Articular chondrocyte of knee joint (primary cell): ENCODE measurements at places on chromosomes 5 and 9. TPM values are rescaled to one million over a fixed set of nuclear protein-coding genes. Genes with fewer than 3 reads are reported as not detected.

Gene FOCAD
- total RNA-seq: 58.1 and 77.6 TPM in 2 replicates

Gene C5orf15
- 99.0 and 122 TPM in 2 replicates for total RNA-seq

Gene PCDHGC5
- total RNA-seq: 4.7 and 8.1 TPM in 2 replicates

Gene GNA14
- 0.91 and 2.6 TPM in 2 replicates for total RNA-seq

Gene SLU7
- 73.8 and 86.0 TPM in 2 replicates for total RNA-seq

Gene NRG2
- 0.78 and 1.6 TPM in 2 replicates for total RNA-seq

Gene SMIM33
- not detected in 2 replicates for total RNA-seq

Gene C5
- total RNA-seq: 10.2 and 12.0 TPM in 2 replicates

Gene KCNN2
- total RNA-seq: not detected in 2 replicates

Gene CARTPT
- not detected in 2 replicates for total RNA-seq

Gene SLC22A5
- total RNA-seq: 4.8 and 5.7 TPM in 2 replicates

Gene FABP6
- total RNA-seq: not detected in 2 replicates

Gene AIF1L
- total RNA-seq: 0.22 and 0.26 TPM in 2 replicates

Gene SLC6A19
- total RNA-seq: not detected in 2 replicates

Gene FREM1
- total RNA-seq: 0.13 and 0.22 TPM in 2 replicates

Gene AHRR
- total RNA-seq: 20.1 and 21.1 TPM in 2 replicates

Gene ERP44
- 20.6 and 25.0 TPM in 2 replicates for total RNA-seq

Gene UNC5A
- total RNA-seq: not detected in 2 replicates

Gene SHISAL2B
- total RNA-seq: not detected in 2 replicates

Gene OR13C2
- total RNA-seq: 0.22 TPM in 1 of 2 replicates, not detected in the other

Gene PCDHGB6
- total RNA-seq: 7.9 and 9.5 TPM in 2 replicates

Gene CEL
- 0.11 and 0.13 TPM in 2 replicates for total RNA-seq

Gene NCS1
- 26.7 and 29.3 TPM in 2 replicates for total RNA-seq

Gene SLC28A3
- total RNA-seq: 0.65 and 0.76 TPM in 2 replicates

Gene PCDHGA3
- total RNA-seq: 3.7 and 6.2 TPM in 2 replicates

Gene GHR
- total RNA-seq: 8.8 and 10.8 TPM in 2 replicates

Gene INSL6
- total RNA-seq: not detected in 2 replicates

Gene OR13C9
- total RNA-seq: not detected in 2 replicates

Gene AJM1
- total RNA-seq: 0.65 TPM in 2 replicates

Gene C1QTNF2
- 1.4 and 1.8 TPM in 2 replicates for total RNA-seq

Gene RGS7BP
- under 0.01 TPM in 1 of 2 replicates, not detected in the other for total RNA-seq

Gene EGFLAM
- total RNA-seq: 16.7 and 24.9 TPM in 2 replicates

Gene PCDHGB1
- 4.1 and 6.1 TPM in 2 replicates for total RNA-seq

Gene STPG3
- total RNA-seq: not detected in 2 replicates

Gene ATP10B
- total RNA-seq: not detected in 2 replicates

Gene RASEF
- under 0.01 and 0.11 TPM in 2 replicates for total RNA-seq

Gene MSANTD3
- total RNA-seq: 66.2 and 68.7 TPM in 2 replicates

Gene CLIC3
- 16.0 and 16.6 TPM in 2 replicates for total RNA-seq

Gene TMC1
- 0.39 and 0.76 TPM in 2 replicates for total RNA-seq

Gene CYSTM1
- 19.3 and 22.6 TPM in 2 replicates for total RNA-seq

Gene ANKS6
- 17.5 and 21.4 TPM in 2 replicates for total RNA-seq

Gene PCDHGA6
- total RNA-seq: 7.8 and 10.4 TPM in 2 replicates

Gene QRFP
- total RNA-seq: not detected in 2 replicates

Gene ELOVL7
- total RNA-seq: 0.13 and 0.22 TPM in 2 replicates

Gene TTC23L
- total RNA-seq: 0.78 and 1.4 TPM in 2 replicates

Gene GRXCR2
- total RNA-seq: not detected in 2 replicates

Gene PAEP
- not detected in 2 replicates for total RNA-seq

Gene CNTLN
- 24.6 and 26.1 TPM in 2 replicates for total RNA-seq

Gene LVRN
- 1.6 and 3.4 TPM in 2 replicates for total RNA-seq

Gene PCDHB11
- total RNA-seq: 1.4 and 1.7 TPM in 2 replicates

Gene KIAA0825
- 10.1 and 13.9 TPM in 2 replicates for total RNA-seq
